ENCODE measurements at places on chromosomes 2 and 18.

- DNase-seq = no peak
Measured at GRCh38 chr2:83079007-83079406, 1380.1 kb downstream of the SUCLG1 start.

DNA sequence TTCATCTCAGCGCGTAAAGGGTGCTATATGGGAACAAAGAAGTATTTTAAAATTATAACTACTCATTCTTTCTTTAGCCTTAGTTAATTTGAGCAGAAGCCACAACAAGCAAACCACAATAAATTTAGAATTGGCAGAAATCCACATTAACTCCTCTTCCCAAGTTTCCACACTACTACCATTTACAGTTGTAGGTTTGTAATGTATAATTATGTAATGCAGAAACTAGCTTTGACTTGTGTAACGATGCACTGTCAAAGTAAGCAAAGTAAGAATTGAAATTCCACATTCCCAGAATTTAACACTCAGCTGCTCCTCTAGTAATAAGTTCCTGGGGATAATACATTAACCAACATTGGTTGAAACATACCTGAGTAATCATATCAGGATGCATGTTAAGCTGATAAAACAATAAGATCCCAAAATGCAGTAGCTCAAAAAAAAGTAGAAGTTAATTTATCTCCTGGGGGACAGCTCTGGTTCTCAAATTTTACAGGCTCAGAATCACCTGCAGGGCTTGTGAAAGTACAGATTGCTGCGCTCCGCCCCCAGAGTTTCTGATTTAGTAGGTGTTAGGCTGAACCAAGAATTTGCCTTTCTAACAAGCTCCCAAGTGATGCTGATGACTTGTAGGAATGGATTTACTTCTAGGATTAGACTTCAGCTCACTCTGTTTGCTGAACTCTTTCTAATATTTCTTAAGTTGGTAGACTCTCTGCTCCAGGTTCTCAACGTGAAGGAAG lies 9.9 kb downstream of the GRP start:
- DNase-seq = no peak

- no peak for DNase-seq
Measured at GRCh38 chr2:101678379-101678778, 19.1 kb upstream of the MAP4K4 start.

GRCh38 chr2:27381577-27382181 lies 1.1 kb upstream of the ZNF513 start:
- no peak for DNase-seq

GRCh38 chr2:217972490-217972889 lies 30.3 kb downstream of the TNS1 start:
- no peak for DNase-seq

DNA sequence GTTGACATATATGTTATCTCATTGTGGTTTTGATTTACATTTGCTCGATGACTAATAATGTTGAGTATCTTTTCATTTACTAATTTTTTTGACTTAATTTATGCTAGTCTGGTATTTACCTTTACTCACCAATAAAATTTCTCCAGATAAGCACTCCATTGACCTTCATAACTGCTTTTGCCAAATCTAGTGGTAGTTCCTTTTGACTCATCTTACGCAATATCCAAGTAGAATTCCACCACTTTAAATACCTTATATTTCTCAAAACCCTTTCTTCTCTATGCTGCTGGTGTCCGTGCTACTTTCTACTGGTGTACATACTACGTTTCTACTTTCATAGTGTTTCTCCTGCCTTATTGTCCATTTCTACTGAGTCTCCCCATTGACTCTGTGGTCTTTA lies 407.6 kb upstream of the SPHKAP start:
- DNase-seq = no peak

GRCh38 chr2:205139822-205140463 lies 542.4 kb upstream of the NRP2 start:
- no peak for DNase-seq

DNA sequence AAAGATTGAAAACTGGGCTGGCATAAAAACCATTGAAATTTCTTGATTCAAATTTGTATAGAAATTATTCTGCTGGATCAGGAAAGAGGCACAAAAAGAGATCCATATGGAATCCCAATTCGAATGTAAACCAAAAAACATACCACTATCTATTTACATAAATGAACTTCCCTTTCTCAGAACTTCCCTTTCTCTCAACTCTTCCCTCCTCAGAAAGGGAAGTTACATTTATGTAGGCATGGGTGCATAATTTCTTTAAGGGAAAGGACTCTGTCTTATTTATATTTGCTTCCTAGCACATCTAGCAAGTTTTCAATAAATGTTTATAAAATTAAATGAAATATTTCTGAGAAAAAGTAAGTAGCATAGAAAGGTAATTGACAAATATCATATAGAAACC lies 398.1 kb upstream of the ATP5MC3 start:
- DNase-seq = no peak

DNA sequence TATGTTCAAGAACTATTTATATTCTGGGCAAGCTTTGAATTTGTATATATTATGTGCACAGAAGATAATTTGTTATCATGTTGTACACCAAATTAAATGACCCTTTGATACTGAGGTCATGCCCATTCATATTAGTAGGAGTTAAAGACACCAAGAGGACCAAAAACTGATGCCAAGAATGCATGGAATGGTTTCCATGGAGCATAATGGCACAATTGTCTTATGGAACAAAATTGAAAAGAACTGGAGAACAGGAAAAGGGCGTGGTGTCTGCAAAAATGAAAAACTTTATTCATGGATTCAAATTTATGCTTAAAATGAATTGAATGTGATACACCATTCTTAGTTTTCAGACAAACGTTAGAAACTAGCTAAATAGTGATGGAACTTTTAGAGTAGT lies 24.1 kb upstream of the RBMS1 start:
- DNase-seq = no peak
